ENCODE measurements at places on chromosomes 12 and 14.

DNA sequence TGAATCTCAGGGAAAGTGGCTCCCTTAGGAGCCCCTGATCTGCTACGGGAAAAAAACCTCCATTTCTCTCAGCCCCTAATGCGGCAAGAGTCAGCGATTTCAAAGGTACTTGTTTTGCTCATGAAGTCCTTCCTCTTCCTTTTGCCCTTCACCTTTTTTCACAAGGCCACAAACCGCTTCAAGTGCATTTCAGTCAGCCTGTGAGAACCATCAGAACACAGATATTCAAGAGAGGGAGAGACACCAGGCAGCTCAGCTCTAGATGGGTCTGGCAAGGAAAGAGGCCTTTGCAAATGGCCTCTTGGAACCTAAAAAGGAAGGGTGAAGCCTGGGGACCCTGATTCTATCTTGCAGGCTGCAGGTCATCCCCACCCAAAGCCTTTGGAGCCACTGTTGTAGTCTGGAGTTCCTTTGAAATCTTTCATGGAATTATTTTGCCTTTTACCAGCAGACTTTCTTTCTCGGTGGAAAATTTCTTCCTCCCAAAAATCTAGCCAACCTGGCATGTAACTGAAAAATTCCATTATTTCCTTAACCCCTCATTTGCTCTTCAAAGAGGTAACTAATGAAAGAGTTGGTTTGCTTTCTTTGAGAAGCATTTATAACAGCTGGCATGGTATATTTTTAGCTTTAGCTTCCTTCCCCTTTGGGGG, 145.0 kb downstream of the SAMD4A start:
- DNase-seq: no peak

- DNase-seq: no peak
These were observed 84.4 kb upstream of the HIF1A start for GRCh38 chr14:61610900-61611299.

GRCh38 chr12:130925666-130926015, 28.1 kb upstream of the ADGRD1 start:
- no peak for DNase-seq

GRCh38 chr12:4191149-4191548, 82.4 kb upstream of the CCND2 start:
- no peak for DNase-seq

- DNase-seq: no peak
These were observed 72.8 kb downstream of the C12orf42 start for GRCh38 chr12:103422746-103423515.

DNA sequence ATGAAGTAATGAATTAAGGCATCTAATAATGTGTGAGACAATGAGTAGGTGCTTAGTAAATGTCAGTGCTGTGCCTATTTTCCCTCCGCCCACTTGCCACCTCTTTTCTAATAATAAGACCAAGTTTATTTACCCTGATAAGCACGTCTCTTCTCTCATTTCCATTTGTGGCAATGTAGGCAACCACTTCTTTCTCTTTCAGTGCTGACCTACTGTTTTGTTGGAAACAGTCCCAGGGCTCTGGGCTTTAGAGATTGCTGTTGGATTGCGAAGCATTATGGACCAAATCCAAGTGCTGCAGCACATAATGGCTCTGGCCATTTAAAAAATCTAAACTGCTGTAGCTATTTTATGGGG, 141.3 kb upstream of the PLEKHG7 start:
- no peak for DNase-seq

GRCh38 chr14:51239813-51240803, at the start of gene TMX1:
TMX1 (plus strand) TSS chr14:51240247; CDS start chr14:51240293, 46 bp downstream.
- DNase-seq: peak; percentile 80

- no peak for DNase-seq
These were observed 201.5 kb upstream of the CAND1 start for GRCh38 chr12:67067453-67068203.

DNA sequence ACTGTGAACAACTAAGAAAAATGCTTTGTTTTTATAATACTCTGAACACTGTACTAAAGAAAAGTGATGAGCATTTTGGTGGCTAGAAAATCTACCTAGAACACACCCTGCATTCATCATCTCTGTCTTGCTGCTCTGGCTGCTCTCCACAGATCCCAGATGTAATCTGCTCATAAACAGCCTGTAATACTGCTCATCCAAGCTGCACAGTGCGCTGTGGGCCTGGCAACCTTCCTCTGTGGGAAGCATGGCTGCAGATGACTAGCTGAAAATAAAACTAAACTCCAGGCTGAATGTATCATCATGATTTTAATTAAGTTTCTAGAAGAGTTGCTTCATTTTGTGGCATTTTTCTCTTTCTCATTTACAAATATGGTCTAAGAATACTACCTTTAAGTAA, 200.7 kb downstream of the SLC2A13 start:
- DNase-seq: no peak

- DNase-seq: no peak
These were observed 3.6 kb upstream of the KRT72 start for GRCh38 chr12:52604859-52605258.

DNA sequence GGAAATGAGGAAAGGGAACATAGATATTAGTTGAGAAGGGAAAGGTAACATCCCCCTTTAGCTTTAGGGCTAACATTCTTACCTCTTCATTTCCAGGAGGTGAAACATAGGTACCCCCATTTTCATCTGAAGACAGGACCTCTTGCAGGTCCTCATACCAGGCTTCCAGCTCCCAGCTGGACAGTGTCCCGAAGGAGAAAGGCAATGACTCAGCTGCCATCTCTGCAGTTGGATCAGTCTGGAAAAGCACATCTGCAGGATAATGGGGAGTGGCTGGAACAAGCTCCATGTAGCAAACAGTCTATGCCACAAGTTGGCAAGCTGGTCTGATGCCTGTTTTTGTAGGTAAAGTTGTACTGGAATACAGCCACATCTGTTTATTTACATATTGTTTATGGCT, 3.1 kb downstream of the DDIT3 start:
- no peak for DNase-seq
